ENCODE measurements at places on chromosomes 2 and 18.

GRCh38 chr2:216109962-216110614 is 940 bp downstream of the XRCC5 start:
- DNase-seq, result no peak

DNA sequence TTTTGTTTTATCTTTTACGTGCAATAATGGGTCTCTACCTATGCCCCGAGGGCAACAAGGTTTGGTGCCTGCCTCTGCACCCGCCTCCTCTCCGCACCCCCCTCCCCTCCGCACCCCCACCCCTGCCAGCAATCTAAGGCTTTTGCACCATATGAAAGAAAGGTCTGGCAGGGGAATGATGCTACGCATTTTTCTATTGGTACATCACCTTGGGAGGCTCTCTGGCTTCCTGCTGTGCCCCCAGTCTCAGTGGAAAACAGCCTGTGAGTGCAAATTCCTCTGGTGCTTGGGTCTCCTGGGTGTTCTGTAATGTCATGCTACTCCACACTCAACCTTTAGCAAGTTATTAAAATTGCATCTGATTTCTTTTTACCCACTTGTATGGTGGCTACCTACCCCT is 161.3 kb upstream of the SMAD7 start:
- no peak for DNase-seq

DNA sequence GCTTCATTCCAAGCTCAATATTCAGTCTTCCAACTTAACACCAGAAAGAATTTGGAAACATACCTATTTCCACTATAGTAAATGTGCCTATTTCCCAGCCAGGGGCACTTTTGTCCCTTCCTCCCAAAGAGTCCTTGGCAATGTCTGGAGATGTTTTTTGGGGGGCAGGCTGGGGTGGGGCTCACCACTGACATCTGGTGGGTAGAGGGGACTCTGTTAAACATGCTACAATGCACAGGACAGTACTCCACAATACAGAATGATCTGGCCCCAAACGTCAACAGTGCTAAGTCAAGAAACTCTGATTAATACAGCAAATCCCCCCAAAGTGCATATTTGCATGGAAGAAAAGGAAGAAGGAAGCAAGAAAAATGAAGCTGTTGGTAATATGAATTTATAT is 61.7 kb downstream of the SMIM21 start:
- DNase-seq, result no peak

GRCh38 chr2:1898461-1899395 is 154.4 kb upstream of the PXDN start:
- DNase-seq, result no peak

DNA sequence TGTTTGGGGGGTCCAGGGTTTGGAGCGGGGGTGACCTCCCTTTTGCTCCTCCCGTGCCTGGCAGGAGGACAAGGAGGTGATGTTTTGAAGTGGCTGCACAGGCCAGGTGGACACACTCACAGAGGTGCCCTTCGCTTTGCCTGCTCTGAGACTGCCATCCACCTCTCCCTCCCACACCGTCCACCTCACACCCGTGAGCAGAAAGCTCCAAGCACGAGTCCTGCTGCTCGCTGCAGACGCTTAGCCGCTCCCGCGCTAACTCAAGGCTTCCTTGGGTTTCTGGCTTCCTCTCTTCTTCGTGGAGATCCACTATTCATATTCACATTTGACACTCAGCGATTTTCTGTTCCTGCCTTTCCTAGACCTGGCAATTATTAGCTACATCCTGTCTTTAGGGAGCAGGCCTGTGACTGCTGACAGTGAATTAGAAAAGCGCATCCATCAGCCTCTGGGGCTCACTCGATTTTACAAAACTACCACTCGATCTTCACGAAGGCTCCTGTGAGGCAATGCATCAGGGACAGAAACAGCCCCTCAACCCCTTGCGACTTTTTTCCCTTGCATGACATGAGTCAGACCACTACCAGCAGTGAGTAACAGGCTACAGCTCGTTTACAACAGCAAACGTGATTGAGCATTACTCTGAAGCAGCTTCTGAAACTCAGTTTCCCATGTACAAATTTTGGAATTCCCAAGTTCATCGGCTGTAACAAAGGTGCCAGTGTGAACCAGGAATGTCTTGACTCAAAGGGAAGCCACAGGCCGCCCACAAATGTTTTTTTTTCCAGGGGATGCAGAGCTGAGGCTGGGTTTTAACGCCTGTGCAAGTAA is 238.7 kb upstream of the SOX11 start:
- no peak for DNase-seq

DNA sequence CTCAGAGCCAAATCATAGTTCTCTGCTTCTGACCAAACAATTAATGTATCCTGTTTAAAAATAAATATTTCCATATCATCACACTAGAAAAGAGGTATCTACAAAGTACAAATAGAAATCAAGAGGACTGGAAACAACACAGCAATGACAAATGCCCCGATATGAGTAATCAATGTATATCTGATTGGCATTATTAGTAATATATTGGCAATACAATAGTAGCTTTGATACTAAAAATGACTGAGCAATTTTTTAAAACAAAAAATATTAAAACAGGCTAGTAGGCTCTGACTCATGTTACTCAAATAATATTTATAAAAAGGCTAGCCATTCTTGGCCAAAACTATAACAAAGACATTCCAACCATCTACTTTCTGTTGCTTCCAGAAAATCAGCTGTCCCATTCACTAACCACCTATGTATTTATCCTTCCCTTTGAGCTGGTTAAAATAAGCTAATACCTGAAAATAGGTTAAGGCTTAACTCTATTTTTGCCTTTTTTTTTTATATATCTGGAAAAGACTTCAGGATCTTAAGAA is 13.3 kb downstream of the PPP4R3B start:
- DNase-seq, result no peak

DNA sequence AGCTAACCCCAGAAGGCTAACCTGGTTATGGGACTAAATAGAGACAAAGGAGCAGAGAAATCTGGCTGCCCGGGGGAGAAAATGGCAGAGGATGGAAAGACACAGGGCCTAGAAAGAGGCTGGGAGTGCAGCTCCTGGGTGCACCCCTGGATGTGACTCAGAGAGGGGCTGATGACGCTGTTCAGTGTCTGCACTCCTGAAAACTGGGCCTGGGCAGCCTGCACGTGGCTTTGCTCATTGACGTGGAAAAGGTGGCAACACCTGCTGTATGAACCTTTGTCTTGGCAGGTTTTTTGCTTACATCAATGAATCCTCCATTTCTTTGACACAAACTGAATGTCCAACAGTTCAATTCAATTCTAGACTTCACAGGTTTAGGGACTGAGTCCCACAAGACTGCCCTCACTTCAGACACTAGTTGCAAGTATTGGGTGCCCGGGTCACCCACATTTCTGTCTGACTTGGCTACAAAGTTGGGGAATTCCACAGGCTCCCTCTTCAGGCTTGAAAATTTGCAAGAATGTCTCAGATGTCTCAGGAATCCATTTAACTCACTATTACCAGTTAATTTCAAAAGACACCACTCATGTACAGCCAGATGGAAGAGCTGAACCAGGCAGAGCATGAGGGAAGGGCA is 47.3 kb upstream of the PUM2 start:
- DNase-seq, result no peak

DNA sequence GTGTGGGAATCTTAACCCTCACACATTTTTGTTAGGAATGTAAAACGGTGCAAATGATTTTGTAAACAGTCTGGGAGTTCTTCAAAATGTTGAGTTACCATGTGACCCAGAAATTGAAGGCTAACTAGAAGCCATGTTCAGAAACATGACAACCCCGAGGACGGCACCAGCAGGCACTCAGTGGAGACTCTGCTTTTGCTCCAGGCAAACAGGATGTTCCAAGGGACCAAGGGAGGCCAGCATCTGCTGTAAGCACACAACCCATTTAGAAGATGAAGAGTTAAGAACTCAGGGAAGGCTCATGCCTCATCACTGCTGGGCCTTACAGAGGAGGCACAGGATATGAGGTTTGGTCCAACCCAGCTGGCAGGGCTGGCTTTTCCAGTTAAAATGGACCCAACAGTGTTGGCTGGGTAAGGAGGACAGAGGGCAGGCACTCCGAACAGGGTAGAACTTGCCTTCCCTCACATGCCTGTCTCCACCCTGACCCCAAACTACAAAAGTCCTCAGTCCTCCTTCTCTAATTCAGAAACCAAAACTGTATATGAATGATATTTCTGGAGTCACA is 23.6 kb downstream of the PARD6G start:
- no peak for DNase-seq

DNA sequence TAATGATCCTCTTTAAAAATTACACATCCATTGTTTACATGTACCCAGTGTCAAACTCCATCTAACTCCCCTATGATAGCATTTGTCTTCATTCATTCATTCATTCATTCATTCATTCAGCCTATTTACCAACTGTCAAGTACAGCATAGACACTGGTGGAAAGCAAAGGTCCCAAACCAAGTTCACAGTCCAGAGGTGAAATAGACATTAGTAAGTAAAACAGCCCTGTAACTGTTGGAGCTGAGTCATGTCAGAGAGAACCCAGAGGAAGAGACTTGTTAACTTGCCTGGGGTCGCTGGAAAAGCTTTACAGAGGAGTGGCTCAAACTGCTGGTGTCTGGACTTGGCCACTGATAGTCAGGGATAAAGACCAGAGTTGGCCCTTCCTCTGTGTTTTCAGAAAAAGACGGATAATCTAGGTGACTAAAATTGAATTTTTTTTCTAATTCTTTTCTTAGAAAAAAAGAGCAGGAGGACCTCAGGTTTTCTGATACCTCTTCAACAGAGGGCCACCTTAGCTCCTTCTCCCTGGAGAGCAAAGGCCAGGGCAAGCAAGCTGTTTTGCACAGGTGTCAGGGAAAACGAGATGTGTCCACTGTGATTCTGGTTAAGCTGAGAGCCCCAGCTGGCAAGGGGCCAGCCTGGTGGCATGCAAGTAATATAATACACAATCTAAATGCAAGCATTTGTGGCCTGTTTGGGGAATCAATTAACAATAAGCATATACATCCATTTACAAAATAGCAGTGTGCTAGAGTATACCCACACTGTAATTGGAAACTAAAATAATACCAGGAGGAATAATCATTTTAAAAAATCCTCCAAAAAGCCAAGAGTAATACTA is 96.7 kb upstream of the SLC14A2 start:
- DNase-seq, result no peak
